ENCODE measurements at places on chromosomes 2 and 18.
A peak's percentile ranks its signal among the peaks of the same experiment; 100 is the strongest.

DNA sequence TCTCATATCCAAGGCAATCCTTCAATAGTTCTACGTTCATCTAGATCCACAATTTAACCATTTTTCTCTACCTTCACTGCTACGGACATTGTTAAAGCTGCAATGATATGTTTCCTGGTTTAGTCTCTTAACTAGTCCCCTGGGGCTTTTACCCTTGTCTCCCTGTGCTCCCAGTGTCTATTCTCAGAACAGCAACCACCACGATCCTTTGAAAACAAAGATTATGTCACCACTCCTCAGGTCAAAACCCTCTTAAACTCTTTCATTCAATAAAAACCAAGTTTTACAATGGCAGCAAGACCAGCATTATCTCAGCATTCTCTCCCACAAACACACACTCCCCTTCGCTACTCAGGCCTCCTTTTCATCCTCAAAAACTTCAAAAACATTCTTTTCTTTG is 298.2 kb upstream of the CHST9 start:
- DNase-seq, result no peak

GRCh38 chr18:39191931-39192330 is 1626.3 kb upstream of the CELF4 start:
- no peak for DNase-seq

GRCh38 chr18:8207996-8208395 is 401.2 kb upstream of the RAB12 start:
- DNase-seq, result no peak

DNA sequence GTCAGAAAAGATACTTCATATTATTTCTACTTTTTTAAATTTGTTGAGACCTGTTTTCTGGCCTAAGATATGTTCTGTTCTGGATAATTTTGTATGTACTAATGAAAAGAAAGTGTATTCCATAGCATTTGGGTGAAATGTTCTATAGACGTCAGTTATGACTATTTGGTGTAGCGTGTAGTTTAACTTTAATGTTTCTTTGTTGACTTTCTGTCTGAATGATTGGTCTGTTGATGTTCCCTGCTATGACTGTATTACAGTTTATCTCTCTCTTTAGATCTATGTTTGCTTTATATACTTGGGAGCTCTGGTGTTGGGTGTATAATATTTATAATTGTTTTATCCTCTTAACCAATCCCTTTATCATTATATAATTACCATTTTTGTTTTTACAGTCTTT is 352.4 kb downstream of the PTPRM start:
- DNase-seq, result no peak

DNA sequence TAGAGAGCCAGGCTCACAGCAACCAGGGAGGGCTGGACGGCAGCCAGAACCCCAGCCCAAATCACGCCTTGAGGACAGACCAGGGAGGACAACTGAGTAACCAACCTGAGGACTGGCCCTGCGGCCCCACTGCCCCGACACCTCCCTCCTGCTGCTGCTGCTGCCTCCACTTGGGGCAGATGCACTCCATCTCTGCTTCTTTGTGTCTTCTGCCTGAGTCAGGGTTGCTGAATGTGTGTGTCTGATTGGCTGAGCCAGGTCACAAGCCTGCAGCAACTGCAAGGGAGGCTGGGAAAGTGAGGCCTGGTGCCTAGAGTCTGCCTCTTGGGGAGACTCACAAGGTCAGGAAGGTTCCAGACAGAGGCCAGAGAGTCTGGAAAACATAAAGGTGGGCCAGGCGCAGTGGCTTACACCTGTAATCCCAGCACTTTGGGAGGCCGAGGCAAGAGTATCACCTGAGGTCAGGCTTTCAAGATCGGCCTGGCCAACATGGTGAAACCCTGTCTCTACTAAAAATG is 83.4 kb downstream of the ZFP36L2 start:
- DNase-seq, result peak; percentile 28

DNA sequence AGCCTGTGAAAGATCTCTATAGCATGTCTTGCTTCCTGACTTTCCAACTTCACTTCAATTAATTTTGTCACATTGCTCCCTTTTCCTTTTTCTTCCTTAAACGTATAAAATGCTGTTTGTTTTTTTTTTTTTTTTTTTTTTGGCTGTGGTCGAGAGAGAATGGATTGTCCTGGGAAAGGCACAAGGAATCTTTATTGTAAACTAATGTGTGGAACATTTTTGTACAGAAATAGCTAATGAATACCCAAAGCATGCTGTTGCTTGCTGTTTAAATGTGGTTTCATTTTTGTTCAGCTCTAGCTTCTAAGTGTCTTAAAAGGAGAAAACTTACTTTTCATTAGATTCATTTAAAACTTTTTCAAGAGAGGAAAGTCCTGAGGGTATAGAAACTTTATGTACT is 105.5 kb downstream of the GPD2 start:
- no peak for DNase-seq

- DNase-seq, result no peak
Measured at GRCh38 chr2:26335231-26335630, 10.7 kb upstream of the SELENOI start.

DNA sequence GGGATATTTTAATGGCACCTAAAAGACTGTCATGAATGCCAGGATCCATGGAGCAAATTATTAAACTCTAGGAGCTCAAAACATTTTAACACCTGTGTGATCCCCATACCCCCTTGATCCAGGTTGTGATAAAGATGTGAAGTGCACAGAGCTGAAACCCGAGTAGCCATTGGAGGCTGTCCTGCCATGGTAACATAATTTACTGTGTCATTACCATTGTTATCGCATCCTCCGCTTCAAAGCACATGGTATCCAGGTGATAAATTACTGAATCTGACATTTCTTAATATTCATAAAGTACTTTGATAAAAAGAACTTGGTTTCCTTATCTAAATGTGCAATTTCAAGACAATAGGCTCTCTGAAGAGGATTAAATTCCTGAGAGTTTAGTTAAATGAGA is 109.3 kb downstream of the CHST9 start:
- no peak for DNase-seq

DNA sequence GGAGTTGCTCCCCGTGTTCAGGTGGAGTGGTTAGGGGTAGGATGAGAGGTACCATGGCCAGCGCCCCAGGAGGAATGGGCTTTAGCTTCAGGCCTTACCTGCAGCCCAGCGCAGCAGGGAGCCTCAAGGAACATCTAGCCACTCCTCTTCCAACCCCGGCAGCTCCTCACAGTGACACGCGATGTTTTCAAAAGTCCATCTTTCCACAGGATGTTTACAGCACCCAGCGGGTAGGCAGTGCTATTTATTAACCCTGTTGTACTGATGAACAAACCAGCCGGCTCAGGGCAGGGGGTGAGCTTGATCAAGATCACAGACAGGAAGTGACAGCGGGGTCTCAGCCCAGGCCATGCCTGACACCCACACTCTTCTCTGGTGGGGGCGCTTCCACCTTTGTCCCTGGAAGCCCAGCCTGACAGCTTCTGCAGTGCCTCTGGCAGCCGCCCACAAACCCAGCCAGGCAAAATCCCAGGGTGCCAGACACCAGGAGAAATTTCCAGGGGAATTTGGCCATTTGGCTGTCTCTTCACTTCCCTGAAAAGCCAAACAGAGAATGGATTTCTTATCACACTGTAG is 18.4 kb upstream of the PRLH start:
- peak; percentile 66 for DNase-seq

- DNase-seq, result no peak
Measured at GRCh38 chr2:167750675-167751074, 496.7 kb downstream of the STK39 start.

DNA sequence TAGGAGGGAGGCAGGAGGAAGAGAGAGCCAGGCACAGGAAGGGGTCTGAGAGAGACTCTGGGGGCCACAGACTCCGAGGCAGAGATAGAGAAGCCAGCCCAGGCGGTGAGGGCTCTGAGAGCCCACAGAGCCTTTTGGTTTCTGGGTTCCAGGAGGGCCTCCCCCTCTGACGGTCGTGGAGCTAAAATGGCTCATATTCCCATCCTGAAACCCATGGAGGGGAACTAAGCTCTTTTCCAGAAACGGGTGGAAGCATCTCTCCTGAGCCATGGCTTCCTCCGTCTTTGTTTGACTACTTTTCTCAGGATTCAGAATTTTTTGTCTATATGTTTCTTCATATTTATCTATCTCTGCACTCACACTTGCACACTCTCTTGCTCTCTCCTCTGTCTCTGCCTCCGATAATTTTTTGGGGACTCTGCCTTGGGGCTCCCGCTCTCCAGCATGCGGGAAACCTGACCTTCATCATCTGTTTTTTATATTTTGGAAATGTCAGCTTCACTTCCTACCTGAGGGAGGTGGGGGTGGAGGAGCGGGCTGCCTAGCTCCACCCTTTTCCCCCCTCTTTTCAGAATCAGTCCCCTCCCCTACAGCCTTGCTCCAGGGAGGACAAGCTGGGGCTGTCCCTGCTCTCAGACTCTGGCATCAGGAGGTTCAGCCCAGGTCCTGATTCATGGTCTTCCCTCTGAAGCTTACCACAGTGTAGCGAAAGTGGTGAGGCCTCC is 5.0 kb upstream of the PKDCC start:
- DNase-seq, result no peak

GRCh38 chr2:120294008-120294340 is 41.3 kb downstream of the RALB start:
- DNase-seq, result no peak

GRCh38 chr2:241886840-241887447 is 17.4 kb downstream of the RTP5 start:
- no peak for DNase-seq

GRCh38 chr2:101790857-101791256 is 93.3 kb downstream of the MAP4K4 start:
- DNase-seq, result peak; percentile 58

DNA sequence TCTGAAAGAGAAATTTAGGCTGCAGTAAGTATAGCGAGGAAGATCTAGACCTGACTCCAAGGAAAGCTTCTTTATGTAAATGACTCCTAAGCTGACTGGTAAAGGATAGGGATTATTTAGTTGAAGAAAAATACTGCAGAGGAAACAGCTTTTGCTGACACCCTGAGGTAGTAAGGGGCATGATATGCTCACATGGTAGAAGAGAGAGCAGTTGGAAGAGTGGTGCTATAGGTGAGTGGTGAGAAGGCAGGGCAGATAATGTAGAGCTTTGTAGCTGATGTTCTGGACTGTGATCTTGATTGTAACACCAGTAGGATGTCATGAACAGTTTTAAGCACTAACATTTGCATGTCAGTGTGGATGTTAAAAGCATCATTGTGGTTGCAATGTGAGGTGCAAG is 639.1 kb upstream of the SLC39A10 start:
- no peak for DNase-seq

DNA sequence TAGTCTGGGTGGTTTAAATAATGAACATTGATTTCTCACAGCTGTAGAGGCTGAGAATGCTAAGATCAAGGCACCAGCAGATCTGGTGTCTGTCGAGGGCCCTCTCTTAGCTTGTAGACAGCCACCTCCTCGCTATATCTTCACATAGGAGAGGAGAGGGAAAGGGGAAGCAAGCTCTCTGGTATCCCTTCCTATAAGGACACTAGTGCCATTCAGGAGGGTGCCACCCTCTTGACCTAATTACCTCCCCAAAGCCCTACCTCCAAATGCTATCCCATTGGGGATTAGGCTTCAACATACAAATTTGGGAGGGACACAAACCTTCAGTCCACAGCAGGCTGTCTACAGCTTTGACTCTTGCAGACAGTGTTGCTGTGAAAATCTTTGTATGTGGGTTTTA is 76.7 kb downstream of the BOLA3 start:
- DNase-seq, result no peak

GRCh38 chr2:235833971-235834620 is 334.1 kb downstream of the GBX2 start:
- DNase-seq, result no peak

- peak; percentile 50 for DNase-seq
Measured at GRCh38 chr2:23376972-23377371, 8.0 kb upstream of the KLHL29 start.

DNA sequence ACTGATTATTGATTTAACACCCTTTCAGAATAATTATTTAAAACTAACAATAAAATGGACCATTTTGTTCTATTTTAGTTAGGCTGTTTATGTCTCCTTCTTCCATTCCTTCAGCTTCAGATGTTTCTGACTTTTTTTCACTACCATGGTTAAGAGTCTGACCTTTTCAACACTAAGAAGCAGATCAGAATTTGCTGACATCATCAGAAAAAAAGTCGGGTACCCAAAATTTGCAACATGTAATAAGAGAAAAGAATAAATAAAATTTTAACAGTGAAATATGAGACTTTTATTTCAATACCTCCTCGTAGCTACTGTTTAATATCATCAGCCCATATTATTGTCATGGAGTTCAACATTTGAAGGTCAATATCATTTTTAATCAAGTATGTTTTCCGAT is 1158.3 kb downstream of the RPIA start:
- DNase-seq, result no peak

GRCh38 chr2:156883804-156884203 is 373.7 kb upstream of the GALNT5 start:
- DNase-seq, result peak; percentile 16

GRCh38 chr2:67436221-67436620 is 39.1 kb downstream of the ETAA1 start:
- DNase-seq, result peak; percentile 12

- no peak for DNase-seq
Measured at GRCh38 chr18:55219059-55219458, 259.8 kb upstream of the CCDC68 start.

DNA sequence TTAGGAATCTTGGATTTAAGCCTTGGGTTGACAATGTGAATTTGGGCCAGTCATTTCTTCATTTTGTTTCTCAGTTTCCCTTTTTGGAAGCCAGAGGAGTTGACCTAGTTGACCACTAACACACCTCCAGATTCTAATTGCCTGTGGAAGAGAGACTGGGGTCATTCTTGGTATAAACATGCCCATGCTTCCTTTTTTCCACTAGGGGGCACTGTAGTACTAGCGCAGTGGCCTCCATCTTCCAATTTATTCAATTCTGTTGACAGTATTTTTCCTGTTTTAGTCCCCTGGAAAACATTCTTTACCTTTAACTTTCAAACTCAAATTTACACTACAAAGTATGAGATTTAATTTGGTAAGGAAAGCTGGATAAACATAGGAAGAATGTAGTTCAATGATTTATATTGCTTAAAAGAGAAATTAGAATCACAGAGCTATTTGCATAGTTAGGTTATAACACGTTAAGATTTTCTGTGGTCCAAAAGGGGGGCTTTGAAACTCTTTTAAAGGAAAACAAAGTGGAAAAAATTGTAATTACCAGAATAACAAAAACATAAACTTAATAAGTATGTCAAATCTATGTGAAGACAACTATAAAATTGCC is 57.5 kb upstream of the AGPS start:
- DNase-seq, result peak; percentile 65

- no peak for DNase-seq
Measured at GRCh38 chr2:188425266-188425665, 133.6 kb downstream of the GULP1 start.
